Thyroid gland (tissue), 4 donors: ENCODE measurements at places on chromosomes 16 and 17.

GRCh38 chr16:56190048-56190676 is 1.1 kb upstream of the GNAO1 start:
- DNase-seq: no peak

DNA sequence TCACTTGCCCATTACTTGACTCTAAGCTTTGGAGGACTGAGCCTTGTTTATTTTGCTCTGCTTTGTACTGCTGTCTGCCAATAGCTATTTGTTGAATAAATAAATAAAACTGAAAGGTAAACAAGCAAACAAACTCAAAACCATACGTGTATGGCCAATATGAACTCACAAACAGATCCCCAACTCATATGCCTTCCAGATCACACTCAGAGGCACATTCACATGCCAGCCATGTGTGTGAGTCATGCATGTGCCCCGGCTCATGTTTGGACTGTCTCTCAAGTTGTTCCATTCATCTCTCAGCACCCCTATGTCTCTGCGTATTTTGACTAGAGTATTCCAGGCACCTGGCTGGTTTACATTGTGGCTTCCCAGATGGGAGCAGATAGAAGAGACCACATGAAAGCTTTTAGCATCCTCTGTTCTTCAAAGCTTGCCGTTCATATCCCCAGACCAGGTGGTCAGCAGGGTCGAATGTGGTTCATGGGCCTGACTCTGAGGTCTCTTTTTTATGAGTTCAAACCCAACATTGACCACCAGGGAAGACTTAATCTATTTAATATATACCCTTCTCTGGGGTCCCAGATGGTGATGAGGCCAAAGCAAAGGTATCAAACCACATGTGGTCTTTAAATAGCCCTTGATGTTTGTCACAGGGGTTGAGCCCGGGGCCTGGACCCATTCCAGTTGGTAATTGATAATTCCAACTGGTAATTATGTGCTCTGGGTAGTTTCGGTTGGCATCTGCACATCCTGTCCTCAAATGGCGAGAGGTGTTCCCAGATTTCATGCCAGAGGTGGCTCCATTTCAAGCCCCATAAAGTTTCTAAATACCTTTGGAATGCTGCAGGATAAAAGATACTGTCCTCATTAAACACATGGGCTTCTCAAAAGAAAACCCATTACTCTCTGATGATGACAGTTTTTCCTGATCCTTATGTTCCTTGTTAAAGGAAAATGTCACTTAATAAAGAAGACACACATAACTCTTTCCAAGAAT is 287.3 kb upstream of the MAF start:
- DNase-seq: no peak

DNA sequence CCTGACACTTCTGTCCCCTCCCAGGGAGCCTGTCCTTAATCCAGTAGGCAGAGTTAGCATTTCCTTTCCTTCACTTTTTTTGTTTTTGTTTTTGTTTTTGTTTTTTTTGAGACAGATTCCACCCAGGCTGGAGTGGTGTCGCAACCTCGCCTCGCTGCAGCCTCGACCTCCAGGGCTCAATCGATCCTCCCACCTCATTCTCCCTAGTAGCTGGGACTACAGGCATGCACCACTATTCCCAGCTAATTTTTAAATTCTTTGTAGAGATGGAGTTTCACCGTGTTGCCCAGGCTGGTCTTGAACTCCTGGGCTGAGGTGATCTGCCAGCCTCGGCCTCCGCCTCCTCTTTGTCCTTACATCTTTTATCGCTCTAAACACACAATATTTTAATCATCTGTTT is 4.0 kb downstream of the NHERF1 start:
- no peak for DNase-seq

- peak; percentile 10 for DNase-seq
These were observed 266.4 kb downstream of the MAF start for GRCh38 chr16:79334127-79334526.
